Right cardiac atrium (tissue), 5 donors: ENCODE measurements at places on chromosomes 7 and 10. TPM values are rescaled to one million over a fixed set of nuclear protein-coding genes. Genes with fewer than 3 reads are reported as not detected.

ELN gene
- 73.4 TPM for polyA plus RNA-seq

CAPZA2 gene
- polyA plus RNA-seq = 71.9 TPM

GRCh38 chr7:20320786-20321185, 9.9 kb upstream of the ITGB8 start:
- DNase-seq = no peak

DNA sequence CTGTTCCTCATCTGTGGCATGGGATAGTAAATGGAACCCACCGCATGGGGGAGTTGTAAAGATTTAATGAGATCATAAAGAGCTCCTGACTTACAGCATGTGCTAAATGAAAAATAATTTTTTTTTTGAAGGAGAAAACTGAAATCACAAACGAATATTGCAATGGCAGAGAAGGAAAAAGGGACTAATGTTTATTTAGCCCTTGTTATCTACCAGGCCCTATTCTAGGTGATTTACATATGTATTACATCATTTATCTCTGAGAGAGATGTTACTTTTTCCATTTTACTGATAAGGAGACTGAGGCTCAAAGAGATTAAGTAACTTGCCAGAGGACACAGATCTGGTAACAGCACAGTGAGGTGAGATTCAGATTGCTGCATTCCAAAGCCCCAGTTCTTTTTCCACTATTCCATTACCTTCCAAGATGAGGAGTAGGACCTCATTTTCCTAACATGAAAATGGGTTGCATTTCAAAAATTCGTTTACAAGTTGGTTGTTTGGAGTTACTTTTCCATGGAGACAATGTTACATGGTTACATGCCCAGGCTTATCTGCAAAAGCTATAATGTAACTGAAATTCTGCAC, 28.6 kb downstream of the VCL start:
- no peak for DNase-seq

DNA sequence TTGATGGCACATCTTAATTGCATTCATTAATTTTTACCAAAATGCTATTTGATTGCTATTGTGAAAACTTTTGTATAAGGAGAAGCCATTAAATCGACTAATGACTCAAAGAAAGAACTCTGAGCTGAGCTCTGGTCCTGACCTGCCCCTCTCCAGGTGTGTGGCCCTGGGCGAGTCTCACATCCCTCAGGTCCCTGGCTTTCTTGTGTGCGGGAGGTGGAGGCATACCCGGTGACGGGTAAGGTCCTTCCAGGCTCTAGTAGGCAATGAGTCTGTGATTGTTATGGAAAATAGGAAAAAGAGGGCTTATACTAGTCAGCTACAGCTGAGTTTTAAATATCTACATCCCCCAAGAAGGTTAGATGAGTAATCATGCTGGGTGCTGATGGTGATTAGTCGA, 248.1 kb downstream of the GATA3 start:
- no peak for DNase-seq

DNA sequence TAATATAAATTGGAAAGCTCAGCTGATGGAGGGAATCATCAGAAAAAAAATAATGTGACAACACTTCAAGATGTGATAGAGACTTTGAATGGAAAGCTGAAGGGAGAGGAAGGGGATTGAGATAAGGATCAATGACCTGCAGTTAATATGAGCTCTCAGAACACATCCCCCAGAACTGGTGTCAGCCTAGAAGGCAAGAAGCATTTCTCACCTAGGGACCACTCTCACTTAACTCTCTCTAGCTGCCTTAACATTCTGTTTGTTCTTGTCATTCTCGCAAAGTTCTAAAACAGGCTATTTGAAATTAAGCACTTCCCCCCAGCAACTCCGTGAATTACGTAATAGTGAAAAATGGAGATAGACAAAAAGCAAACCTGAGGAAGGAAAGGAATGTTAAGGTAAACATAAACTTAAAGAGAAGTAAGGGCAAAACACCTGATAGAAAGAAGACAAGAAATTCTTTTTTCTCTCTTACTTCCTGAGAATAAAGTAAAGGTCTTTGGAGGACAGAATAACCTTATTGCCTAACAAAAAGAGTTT, 1.2 kb upstream of the MPP7 start:
- DNase-seq = no peak

- DNase-seq = no peak
Measured at GRCh38 chr7:115721293-115722217, 309.0 kb downstream of the TFEC start.

DNA sequence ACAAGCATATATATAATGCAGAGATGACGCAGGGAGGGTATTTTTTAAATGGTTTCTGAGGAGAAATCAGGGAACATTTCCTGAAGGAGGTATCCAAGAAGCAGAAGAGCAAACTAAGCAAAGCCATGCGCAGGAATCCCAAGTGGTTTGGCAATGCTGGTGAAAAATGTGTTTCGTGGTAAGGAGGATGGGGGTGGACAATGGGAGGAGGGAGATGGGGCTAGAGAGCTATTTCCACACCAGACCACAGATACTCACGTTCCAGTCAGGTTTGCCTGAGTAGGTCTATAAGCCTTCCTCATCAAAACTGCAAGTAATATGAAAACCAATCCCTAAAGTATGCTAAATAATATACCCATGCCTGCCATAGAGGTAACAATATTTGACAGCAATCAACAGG, 223.7 kb upstream of the MKLN1 start:
- no peak for DNase-seq

- peak; percentile 84 for DNase-seq
Measured at GRCh38 chr7:56091591-56091990, 1.2 kb downstream of the PHKG1 start.

- DNase-seq = no peak
Measured at GRCh38 chr10:18886102-18886501, 162.5 kb upstream of the MALRD1 start.

DNA sequence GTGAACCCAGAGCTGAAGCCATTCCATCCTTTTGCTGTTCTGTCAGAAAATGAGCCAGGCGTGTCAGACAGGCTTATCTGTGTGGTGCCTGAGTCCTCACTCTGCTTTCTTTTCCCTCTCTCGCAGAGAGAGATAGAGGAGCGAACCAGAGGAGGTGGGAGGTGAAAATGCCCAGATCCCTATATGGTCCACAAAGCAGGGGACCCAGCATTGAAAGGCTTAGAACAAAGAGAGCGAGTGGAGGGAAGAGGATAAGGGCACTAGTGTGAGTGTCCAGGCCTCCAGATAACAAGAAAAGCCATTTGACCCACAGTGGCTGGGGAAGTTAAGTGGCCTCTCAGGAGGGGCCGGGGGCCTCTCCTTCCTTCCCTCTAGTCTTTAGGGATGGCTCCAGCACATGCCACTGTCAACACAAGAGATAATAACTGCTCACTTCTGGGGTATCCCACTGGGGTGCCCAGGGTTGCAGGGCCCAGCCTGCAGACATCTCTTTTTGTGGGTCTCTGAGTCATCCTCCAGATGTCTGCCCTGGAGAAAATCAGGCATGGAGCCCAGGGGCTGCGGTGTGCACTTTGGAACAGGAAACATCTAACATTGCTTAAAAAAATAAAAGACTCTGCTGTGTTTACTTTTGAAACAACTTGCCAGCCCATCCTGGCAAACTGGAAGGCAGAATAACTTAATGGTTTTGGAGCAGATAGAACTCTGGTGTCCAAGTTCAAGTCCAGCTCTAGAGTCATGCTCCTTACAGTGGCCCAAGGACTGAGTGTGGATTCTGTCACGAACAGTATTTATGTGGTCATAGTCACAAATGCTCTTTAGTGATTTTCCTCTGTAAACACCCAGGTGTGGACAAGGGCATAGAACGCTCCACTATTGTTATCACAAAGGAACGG, 189.5 kb downstream of the CXCL12 start:
- peak; percentile 85 for DNase-seq
